Cerebellar cortex (tissue), 1 donor: ENCODE measurements at places on chromosomes 5 and 9.
A peak's percentile ranks its signal among the peaks of the same experiment; 100 is the strongest.

GRCh38 chr5:113846941-113847340, 333.4 kb downstream of the YTHDC2 start:
- no peak for DNase-seq

GRCh38 chr9:89838621-89839020, 233.8 kb downstream of the GADD45G start:
- no peak for DNase-seq

DNA sequence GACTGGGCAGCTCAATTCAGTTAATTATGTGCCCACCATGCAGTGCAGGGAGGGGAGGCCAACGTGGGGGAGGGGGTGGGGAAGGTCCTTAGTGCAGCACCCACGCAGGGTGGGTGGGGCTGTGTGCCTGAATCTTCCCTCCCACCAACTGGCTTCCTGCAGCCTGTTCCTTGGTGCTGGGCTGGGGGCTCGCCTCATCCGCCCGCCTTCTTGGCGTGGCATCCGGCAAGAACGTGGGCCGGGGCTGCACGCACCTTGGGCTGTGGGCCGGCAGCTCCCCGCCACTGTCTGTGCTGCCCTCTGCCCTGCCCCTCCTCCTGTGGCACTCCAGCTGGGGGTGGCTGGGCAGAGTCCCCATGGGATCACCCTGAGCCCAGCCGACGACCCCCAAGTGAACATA, 19.6 kb upstream of the RALGDS start:
- DNase-seq = no peak

- DNase-seq = peak; percentile 39
Observed at GRCh38 chr9:115524453-115525059, 406.6 kb upstream of the TNC start.

DNA sequence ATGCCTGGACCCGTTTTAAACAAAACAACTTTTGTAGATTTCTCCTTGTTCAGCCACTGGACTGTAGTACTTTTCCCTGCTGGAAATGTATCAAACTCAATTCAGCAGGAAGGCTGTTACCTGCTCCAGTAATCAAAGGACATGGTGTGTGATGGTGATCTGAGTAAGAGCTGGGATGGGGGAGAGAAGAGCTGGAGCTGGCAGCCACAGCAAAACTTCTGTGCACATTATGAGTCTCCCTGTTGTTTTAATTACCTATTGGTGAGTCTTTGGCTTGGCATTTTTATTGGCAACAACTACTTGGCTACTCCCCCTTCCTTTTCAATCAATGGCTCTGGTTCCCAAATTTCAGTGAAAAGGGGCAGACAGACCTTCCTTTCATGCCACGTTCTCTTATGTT, 9.7 kb downstream of the NREP start:
- DNase-seq = no peak

GRCh38 chr9:119005162-119005561, 364.1 kb downstream of the BRINP1 start:
- DNase-seq = no peak

- peak; percentile 7 for DNase-seq
Observed at GRCh38 chr9:35415402-35416097, 74.4 kb upstream of the RUSC2 start.

DNA sequence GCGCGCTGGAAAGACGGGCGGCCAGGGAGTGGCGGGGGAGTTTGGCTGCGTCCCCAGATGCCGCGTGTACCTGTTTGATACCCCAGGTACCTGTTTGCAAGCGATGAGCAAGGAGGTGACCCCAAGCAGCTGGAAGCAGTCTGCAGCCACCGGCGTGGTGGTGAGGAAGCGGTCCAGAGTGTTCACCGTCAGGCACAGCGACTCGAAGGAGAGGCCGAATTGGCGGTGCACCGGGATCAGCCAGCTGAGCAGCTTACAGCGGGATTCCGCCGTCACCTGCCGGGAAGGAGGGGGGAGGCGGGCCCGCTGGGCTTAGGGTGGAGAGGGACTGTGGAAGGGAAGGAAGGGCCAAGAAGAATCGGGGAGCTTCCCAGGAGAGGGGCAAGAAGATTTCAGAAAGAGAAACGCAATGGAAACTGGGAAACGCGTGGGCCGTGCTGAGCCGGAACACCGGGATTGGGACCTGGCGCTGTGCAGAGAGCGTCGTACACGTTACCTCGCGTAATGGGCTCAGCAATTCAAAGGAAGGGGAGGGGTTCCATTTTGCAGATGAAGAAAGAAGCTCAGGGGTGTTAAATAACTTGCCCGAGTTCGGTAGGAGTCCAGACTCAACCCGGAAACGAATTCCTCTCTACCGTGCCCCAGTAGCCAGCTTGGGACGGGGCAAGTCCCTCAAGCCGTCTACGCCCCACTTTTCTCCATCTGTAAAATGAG, 980 bp downstream of the CCNO start:
- DNase-seq = peak; percentile 51

- DNase-seq = no peak
Observed at GRCh38 chr9:91907484-91908292, 42.3 kb downstream of the ROR2 start.

DNA sequence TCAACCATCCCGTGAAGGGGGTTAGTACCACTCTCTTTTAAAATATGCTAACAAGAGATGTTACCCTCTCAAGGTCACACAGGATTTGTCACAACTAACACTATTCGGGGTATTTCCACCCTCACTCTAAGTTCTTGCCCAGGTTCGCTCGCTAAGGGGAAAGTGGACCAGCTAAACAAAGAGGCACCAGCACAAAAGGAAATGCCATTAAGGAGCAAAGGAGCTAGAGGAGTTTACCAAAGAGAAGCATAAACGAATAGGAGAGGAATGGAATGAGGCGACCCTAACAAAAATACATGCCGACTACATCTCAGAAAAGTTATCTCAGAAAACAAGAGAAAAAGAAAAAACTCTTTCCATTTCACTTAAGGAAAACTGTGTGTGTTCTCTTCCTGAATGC, 170.9 kb downstream of the DCP2 start:
- DNase-seq = no peak

GRCh38 chr5:74092766-74093165, 466.8 kb downstream of the ARHGEF28 start:
- no peak for DNase-seq

DNA sequence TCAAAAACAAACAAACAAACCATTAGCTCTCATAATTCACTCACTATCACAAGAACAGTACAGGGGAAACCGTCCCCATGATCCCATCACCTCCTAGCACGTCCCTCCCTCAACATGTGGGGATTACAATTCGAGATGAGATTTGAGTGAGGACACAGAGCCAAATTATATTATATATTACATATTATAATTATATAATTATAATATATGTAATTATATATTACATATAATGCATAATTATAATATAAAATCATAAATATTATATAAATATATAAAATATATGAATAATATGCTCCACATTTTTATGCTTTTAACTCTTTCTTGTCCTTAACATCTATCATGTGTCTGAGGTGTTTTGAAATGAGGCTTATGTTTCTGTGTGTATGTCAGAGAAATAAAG, 3.4 kb upstream of the C9 start:
- no peak for DNase-seq

DNA sequence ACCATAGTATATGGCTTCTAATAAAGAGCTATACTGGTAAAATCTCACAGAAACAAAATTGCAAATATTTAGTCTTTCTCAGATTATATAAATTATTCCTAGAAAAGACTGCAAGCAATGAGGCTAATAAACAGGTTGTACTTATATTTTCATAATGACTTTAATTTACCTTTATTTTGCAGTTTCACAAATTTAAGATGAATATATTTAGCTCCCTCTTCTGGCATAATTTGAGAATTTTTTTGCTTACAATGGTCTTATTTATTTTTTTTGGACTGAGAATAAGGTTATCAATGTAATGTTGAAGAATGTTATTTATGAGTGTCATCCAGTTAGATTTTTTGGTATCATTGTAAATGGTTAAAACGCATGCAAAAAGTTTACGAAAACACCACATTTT, 56.7 kb downstream of the PIK3R1 start:
- DNase-seq = no peak
